ENCODE measurements at places on chromosomes 1 and 21.

DNA sequence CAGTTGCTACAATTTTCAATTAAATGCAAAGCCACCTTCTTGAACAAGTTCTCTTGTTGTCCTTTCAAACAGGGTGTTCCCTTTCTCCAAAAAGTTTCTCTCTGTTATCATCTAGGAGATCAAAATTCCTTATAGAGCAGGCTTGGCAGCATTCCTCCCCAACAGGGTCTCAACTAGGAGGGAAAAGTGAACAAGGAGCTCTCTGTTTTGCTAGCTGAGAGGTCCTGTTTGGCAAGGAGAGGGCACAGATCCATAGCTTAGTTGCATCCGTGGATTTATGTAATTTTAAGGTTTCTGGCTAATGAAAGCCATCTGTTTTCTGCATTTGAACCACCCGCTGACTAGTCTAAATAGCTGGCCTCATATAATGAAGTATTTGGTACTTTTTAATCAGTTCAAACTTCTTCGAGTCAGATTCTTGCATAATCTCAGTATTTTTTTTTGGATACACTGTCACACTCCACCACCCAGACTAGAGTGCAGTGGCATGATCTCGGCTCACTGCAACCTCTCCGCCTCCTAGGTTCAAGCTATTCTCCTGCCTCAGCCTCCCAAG lies 54.0 kb downstream of the APP start:
- no peak for DNase-seq

DNA sequence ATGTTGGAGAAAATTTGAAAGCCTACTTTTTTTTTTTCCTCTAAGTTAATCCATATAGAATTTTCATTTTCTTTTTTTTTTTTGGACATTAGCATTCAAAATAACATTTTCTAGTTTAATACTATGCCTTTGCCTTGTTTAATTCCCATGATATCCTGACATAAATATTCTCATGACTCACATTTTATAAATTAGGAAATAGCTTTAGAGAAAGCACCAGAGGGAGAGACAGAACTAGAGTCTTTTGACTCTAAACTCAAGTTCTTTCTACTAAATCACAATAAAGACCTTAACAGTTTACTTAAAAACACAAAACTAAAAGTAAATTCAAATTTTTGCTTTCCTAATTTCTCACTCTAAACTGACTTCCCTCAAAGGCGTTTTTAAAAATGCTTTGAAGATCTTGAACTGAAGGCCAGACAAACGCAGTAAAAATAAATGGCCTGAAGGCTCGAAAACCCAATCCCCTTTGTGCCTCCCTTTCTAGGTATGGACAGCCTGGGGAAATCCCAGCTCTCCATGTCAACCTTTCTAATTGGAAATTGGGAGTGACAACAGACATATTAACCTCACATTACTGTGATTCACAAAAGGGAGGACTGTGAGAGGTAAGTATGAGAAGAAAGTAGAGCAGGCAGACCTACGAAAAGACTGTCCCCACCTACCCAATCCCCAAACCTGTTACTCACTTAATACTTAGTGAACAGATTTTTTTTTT lies 104.6 kb downstream of the ENAH start:
- no peak for DNase-seq

GRCh38 chr1:185862235-185862634 lies 128.0 kb downstream of the HMCN1 start:
- no peak for DNase-seq

- DNase-seq, result no peak
These were observed 47.6 kb downstream of the SPSB1 start for GRCh38 chr1:9340172-9340854.

- DNase-seq, result no peak
These were observed 33.6 kb downstream of the LMO4 start for GRCh38 chr1:87362063-87362833.

DNA sequence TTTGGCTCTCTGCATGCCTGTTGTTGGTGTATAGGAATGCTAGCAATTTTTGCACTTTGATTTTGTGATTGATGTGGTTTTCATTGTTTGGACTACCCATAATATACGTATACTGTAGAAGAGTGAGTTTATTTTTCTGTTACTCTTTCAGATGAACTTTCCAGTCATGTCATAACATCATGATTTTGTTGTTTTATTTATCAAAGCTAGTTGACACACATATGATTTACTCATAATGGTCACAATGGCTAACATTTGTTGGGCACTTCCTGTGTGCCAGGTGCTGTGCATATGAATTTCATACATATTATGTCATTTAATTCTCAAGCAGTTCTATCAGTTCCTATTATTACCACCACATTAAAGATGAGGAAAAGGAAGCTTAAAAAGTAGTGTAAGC lies 98.1 kb upstream of the GUCA2B start:
- no peak for DNase-seq

DNA sequence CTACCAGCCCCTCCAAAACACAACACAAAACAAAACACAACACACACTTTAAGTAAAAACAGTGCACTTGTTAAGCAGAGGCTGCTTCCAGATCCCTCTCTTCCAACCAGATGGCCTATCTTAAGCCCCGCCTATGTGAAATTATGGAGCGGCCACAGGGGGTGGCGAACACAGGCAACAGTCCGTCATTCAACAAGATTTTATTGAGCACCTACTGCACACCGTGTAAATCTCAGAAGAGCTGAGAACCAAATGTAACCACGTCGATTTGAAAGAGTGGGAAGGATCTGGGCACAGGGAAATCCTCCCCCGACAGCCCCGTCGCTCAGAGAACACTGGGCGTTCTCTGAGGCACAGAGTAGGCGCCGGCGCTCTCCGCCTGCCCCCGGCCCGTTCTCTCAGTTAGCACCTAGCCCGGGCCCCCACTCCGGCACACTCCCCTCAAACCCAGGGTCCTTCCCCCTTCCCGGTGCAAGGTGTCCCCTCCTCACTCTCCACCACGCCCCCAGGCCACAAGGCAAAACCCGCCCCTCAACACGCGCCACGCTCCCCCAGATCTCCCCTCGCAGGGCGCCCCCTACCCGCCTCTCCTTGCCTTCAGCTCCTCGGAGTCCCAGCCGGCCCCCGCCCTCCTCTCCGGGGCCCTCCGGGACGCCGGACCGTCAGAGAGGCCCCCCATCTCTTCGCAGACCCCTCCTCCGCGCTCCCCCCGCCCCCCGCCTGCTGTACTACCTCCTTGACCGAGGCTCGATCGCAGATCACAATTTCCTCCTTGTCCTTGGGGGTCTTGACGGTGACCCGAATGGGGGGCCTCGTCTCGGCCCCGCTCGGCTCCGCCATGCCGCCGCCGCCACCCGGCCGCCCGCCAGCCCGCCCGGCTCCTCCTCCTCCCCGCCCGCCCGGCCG lies 483 bp downstream of the UBQLN4 start:
- no peak for DNase-seq

DNA sequence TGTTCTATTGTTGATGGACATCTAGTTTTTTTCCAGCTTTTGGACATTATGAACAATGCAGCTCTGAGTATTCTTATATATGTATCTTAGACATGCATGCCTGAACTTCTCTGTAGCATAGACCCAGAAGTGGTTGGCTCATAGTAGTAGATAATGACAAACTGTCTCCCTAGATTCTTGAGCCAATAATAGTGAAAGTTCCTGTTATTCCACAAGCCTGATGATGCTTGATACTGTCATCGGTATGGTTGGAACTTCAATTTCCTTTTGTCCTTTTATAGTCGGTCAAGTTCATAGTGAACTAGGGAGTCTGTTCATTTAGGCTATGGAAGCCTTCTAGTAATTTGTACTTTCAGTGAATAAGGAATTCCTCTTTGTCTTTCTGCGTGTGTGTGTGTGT lies 56.8 kb downstream of the MTR start:
- DNase-seq, result no peak

All from esophagus squamous epithelium (tissue), 5 donors.